ENCODE measurements at places on chromosomes 7 and 10.

DNA sequence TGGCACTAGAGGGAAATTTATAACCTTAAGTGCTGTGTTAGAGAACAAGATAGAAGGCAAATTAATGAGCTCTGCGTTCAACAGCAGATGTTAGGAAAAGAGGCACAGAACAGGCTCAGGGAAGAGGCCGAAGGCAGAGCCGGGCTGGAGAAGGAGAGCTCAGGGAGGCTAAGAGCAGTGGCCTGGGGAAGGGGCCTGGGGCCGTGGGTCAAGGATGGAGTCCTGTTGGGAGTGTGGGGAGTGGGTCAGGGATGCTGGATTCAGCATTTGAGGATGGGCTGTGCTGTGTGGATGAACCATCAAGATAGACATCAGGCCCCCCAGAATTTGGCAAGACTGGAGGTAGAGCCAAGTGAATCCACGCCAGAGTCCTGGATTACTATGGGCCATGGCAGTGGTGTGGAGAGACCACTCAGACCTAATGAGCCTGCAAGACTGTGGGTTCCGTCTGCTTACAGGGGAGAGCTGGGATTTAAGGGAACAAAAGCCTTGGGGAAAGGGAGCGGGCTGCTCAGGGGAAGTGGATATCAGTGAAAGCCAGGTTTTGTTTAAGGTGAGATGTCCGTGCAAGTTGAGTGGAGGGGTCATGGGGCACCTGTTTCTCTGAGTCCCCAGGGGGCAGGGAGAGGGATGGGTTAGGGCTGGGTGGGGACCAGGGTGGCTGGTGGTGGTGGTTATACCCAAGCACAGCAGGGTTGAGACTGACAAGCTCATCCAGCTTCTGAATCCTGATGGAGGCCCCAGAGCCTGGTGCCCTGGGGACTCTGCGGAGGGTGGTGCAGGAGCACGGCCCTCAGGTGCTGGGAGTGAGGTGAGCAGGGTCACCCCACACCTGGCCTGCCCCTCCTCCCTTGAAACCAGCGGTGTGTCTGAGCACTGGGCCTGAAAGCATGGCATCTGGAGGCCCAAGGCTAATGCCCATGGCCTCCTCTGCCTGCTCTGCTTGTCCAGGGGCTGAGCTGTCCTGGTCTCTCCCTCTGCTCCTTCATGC, 101.7 kb downstream of the BMS1 start:
- no peak for DNase-seq

DNA sequence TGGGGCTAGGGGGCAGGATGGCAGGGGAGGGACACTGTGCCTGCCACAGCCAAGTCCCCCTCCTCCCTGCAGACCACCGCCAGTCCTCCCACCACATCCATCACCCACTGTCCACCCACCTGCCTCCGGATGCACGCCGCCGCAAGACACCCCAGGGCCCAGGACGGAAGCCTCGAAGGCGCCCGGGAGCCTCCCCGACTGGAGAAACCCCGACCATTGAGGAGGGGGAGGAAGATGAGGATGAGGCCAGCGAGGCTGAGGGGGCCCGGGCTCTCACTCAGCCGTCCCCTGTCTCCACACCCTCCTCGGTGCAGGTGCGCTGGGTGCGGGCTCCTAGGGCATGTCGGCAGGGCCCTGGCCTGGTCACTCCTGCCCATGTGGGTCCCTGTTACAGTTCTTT, 5.1 kb downstream of the SLC4A2 start:
- no peak for DNase-seq

GRCh38 chr10:4024516-4025245, 239.7 kb upstream of the KLF6 start:
- DNase-seq: no peak

- DNase-seq: no peak
Measured at GRCh38 chr7:134827889-134828288, 48.5 kb downstream of the CALD1 start.

- peak; percentile 26 for DNase-seq
Measured at GRCh38 chr7:90401989-90402388, 1.3 kb upstream of the CLDN12 start.

DNA sequence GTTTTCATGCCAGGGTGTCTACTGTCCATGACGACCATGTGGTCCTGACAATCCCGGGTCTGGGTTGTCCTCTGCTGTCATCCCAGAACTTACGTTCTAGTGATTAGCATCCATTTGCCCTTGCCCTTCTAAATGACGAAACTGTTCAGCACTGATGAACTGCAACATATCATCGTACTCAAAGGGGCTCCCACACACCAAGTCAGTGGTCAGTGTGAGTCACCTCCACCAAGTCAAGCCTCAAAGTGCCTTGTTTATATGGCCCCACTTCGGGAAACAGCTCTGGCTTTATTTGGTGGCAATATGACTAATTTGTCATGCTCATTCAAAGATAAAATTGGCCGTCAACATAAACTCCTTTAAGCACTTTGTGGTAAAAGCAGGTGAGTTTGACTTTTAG, 110.7 kb downstream of the FRMD4A start:
- no peak for DNase-seq

- no peak for DNase-seq
Measured at GRCh38 chr10:75740541-75740940, 309.1 kb downstream of the LRMDA start.

GRCh38 chr10:75062506-75063299, 48.8 kb upstream of the SAMD8 start:
- DNase-seq: no peak

DNA sequence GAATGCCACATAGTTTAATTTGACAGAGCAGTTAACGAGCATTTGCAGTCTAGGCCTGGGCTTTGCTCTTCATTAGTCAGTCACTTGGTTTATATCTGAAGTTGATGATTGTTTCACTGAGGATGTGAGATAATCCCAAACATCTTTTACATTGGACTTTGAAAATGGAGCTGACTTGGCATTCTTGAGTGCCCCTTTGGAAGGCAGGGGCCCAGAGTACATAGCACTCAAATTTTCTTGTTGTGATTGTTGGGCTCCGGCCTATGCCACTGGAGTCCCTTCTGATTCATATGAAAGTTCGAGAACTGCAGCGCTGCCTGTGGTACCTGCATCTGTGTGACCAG, 21.9 kb downstream of the DNAJB6 start:
- DNase-seq: no peak

DNA sequence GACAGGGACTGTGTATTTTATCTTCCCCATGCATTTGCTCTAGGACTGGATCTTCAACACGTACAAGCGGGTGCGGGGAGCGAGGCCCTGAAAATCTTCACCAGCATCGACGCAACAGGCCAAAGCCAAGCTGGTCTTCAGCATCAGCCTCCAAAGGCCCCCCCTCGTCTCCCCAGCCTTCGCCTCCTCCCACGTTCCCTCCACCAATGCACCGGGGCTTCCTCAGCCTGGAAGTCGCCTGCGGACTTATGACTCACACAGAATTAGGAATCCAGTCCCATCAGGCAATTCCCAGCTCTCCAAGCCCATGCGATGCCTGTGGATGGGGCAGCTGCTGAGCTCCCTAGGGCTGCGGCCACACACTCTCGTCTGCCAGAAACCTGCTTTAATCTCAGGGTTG, 36.3 kb upstream of the RNF32 start:
- no peak for DNase-seq

DNA sequence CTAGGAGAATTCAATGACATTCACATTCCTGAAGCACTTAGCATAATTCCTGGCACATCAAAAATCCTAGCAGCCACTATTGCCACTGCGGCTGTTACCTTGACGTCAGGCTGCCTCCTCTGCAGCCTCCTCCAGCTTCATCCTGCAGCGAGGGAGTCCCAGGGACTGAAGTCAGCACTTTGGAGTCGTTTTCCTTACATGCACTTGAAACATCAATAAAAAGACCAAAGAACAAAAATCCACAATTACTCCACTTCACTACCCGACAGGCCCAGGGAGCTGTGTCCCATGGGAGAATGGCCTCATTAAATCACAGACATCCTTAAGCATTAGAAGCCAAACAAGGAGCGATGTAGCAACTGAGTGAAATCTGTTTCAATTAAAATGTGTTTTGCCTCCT, 48.6 kb upstream of the NANOS1 start:
- no peak for DNase-seq

DNA sequence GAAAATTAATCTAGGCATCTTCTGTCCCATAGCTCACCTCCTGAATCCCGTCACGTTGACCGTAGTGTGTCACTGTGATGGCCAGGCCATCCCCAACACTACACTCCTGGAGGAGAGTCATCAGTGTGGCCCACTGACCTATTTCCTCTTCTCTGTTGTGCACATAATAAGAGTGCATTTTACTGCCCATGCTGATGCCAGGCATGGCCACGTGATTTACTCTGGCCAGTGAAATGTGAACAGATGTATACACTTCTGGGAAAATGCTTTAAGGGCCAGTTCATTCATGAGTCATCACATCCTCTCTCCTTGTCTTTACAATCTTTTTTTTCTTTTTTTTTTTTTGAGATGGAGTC, 101.9 kb upstream of the PIP4K2A start:
- DNase-seq: no peak

- DNase-seq: peak; percentile 83
Measured at GRCh38 chr10:17228091-17229015, at the start of gene VIM. Gene VIM (plus strand): TSS chr10:17228241. CDS start chr10:17229423, 1,182 bp downstream.

- no peak for DNase-seq
Measured at GRCh38 chr7:52085610-52086009, 769.0 kb upstream of the COBL start.

DNA sequence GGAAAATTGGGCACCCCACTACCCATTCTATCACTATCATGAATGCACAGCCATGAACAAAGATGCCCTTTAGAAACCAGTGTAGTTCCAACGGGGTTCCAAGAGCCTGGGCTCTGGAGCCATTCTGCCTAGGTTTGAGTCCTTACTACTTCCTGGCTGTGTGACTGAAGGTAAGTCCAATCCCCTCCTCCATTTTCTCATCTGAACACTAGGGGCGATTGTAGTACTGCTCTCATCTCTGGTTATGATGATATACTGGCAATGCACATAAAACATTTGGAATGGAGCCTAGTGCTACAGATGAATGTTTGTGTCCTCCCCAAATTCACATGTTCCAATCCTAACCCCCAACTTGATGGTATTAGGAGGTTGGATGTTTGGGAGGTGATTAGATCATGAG, 28.1 kb upstream of the CDH23 start:
- no peak for DNase-seq

DNA sequence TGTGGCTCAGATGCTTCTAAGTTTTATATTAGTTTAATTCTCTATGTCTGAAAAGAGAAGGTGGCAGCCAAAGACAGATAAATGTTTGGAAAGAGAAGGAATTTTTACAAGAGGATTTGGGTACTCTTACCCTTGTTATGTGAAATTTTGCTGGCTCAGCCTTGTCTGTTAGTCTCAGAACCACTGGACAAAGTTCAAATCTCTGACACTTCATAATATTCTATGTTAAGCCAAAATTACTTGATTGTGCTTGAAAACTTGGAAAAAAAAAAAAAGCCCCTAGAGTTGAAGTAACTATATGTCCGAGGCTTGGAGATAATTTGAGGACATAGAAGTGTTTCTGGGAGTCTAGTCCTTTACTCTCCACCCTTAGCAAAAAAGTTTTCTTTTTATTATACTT, 1079.3 kb upstream of the LRRTM3 start:
- DNase-seq: no peak

- peak; percentile 72 for DNase-seq
Measured at GRCh38 chr10:11515596-11516430, 95.6 kb downstream of the USP6NL start.

Measured in kidney (tissue), 22 donors.